ENCODE measurements at places on chromosomes 7 and 10.

GRCh38 chr7:159127691-159128642, 16.7 kb downstream of the VIPR2 start:
- DNase-seq: no peak

- no peak for DNase-seq
Measured at GRCh38 chr7:136637813-136638212, 230.6 kb upstream of the CHRM2 start.

DNA sequence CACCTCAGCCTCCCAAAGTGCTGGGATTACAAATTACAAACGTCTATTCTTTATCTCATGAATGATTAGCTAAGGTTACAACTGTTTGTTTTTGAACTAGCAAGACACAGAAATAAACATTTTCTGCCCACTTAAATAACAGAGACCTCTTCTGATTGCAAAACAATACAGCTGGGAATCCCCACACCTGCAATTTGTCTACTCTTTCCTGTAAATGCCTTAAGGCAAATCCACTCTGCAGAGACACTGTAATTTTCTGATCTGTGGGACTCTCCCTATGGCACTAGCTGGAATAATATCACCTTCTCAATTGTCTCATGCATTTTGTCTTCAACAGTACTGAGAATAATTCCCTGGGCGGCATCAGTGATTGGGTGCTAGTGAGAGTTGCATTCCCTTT, 149.3 kb upstream of the FAM3C start:
- no peak for DNase-seq

- no peak for DNase-seq
Measured at GRCh38 chr7:69871886-69872569, 273.8 kb downstream of the AUTS2 start.

DNA sequence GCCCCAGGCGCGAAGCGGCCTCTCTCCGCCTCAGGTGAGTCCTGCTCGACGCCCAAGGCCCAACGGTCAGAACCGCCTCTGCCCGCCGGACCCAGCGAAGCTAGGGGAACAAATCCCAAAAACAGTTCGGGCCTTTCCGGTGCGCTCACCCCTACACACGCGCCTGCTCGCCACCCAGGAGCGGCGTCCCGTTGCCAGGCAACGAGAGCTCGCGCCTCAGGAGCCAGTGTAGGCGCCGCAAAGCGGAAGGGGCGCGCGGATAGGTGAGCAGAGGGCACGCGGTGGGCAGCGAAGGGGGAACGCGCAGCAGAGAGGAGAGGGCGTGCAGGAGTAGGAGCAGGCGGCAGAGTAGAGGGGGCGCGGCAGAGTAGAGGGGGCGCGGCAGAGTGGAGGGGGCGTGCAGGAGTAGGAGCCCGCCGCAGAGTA, at the start of the genes DYDC1 and DYDC2:
DYDC1 (minus strand) TSS at position 193 of the 426 bp plus-strand sequence. CDS start 4,154 bp downstream, outside the sequence.
DYDC2 (plus strand) TSS at position 219 of the 426 bp plus-strand sequence. CDS start 5,663 bp downstream, outside the sequence.
- peak; percentile 19 for DNase-seq

DNA sequence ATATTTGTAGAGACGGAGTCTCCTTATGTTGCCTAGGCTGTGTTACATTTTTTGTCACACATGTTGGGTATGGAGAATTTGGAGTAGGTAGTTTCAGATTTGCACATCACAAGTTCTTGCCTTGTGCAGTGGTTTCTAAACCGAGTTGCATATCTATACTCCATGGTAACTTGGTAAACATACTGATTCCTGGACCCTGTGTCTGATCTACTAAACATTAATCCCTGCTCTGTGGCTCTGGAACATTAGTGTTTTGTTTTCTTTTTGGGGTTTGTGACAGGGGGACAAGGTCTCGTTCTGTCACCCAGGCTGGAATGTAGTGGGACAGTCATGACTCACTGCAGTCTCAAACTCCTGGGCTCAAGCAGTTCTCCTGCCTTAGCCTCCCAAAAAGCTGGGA, 24.7 kb downstream of the AUTS2 start:
- DNase-seq: no peak
